Breast epithelium (tissue), 4 donors: ENCODE measurements at places on chromosomes 5 and 9. TPM values are rescaled to one million over a fixed set of nuclear protein-coding genes. Genes with fewer than 3 reads are reported as not detected.

GRCh38 chr9:2816476-2817141 is 27.3 kb downstream of the PUM3 start:
- H3K27me3 ChIP-seq: no peaks in the 10 kb centered on the region
- H3K27ac ChIP-seq: peak overlapping the region; percentile 58
- H3K36me3 ChIP-seq: no peaks in the 10 kb centered on the region

DNA sequence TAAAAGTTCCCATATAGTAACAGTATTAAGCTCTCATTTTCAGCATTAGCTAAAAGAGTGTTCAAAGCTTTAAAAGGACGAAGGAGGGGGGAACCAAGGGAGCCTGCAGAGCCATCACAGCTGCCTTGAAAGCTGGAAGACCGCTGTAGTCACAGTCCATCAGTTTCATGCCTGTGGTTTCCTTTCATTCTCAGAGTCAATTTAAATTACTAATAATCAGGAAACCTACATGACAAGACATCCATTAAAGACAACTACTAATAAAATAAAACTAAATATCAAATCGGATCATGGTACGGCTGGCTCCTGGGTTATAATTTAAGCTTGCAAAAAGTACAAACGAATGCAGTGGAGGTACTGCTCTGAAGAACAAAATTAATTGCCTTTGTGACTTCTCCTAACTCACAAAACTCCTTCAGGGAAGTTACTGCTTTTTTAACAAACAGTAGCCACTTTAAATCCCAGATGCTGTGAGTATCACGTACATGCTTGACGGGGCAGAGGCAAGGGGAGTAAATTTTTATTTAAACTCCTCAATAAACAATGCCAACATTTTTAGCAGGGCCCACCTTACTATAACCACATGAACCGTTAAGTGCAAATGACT is 213.5 kb downstream of the DENND1A start:
- no peaks in the 10 kb centered on the region for H3K27me3 ChIP-seq
- no peak overlapping the region for H3K4me3 ChIP-seq
- no peak for DNase-seq
- no peak overlapping the region for H3K27ac ChIP-seq
- H3K36me3 ChIP-seq: no peaks in the 10 kb centered on the region

GRCh38 chr5:87231037-87231808 is 36.5 kb upstream of the RASA1 start:
- no peaks in the 10 kb centered on the region for H3K27me3 ChIP-seq
- H3K4me3 ChIP-seq: no peak overlapping the region
- DNase-seq: no peak
- H3K36me3 ChIP-seq: no peaks in the 10 kb centered on the region

Gene TAF11L5
- total RNA-seq: not detected

Gene MARVELD2
- total RNA-seq: 24.7 TPM

DNA sequence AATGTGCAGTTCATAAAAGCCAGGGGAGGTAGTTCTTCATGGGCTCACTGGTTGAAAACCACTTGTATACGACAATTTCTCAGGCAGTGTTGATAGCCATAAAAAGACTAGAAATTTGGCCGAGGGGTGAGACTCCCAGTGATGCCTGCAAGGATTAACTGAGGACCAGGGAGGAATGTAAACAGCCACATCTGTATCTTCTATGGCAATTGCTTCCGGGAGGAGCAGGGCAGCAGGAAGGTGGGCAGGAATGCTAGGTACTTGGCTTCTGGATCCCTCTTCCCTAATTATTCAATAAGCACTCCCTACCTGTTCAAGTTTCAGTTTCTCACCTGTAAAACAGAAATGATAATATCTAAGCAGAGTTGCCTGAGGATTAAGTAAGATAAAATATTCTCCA is 45.4 kb downstream of the TMEM232 start:
- H3K4me3 ChIP-seq: no peak overlapping the region
- H3K27me3 ChIP-seq: no peaks in the 10 kb centered on the region
- no peak overlapping the region for H3K27ac ChIP-seq
- DNase-seq: no peak

GRCh38 chr5:10595293-10595671 is 31.4 kb downstream of the ANKRD33B start:
- no peaks in the 10 kb centered on the region for H3K27me3 ChIP-seq
- H3K36me3 ChIP-seq: no peaks in the 10 kb centered on the region
- peaks cover 3% of the 10 kb centered on the region for H3K4me1 ChIP-seq
- H3K4me3 ChIP-seq: no peak overlapping the region
- peak overlapping the region; percentile 96 for H3K27ac ChIP-seq

DNA sequence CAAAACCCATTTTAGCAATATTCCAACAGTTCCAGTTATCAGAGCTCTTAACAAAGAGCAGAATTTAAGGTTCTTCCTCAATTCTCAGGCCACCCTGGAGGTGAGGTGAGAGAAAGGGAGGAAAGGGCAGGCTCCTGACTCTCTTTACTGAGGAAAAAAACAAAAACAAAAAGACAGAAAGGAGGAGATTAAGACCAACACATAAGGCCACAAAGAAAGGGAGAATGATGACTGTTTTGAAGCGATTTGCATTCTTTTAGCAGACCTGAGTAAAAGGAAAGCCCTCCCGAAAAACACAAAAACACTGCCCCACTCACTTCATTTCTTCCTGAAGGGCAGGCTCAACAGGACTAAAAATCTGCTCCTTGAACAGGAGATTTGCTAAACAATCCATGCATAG is 300.5 kb downstream of the ARL15 start:
- H3K27ac ChIP-seq: no peak overlapping the region
- no peak for DNase-seq
- H3K4me1 ChIP-seq: no peaks in the 10 kb centered on the region
- no peaks in the 10 kb centered on the region for H3K36me3 ChIP-seq
- no peak overlapping the region for H3K4me3 ChIP-seq
- no peaks in the 10 kb centered on the region for H3K27me3 ChIP-seq

GRCh38 chr5:123157791-123158581 is 68.9 kb downstream of the PRDM6 start:
- no peaks in the 10 kb centered on the region for H3K4me1 ChIP-seq
- DNase-seq: no peak
- H3K36me3 ChIP-seq: no peaks in the 10 kb centered on the region
- H3K27me3 ChIP-seq: no peaks in the 10 kb centered on the region
- H3K27ac ChIP-seq: no peak overlapping the region
- no peak overlapping the region for H3K4me3 ChIP-seq

Gene IL7R
- 16.7 TPM for total RNA-seq

GRCh38 chr5:30846171-30846570 is 347.3 kb upstream of the CDH6 start:
- H3K4me3 ChIP-seq: no peak overlapping the region
- no peak for DNase-seq
- H3K36me3 ChIP-seq: no peaks in the 10 kb centered on the region
- no peak overlapping the region for H3K27ac ChIP-seq

GRCh38 chr5:173746047-173746646 is 129.7 kb upstream of the BOD1 start:
- peak overlapping the region; percentile 36 for H3K27ac ChIP-seq
- H3K27me3 ChIP-seq: no peaks in the 10 kb centered on the region
- H3K36me3 ChIP-seq: no peaks in the 10 kb centered on the region
- DNase-seq: no peak

Gene PRR7
- total RNA-seq: 2.0 TPM

DNA sequence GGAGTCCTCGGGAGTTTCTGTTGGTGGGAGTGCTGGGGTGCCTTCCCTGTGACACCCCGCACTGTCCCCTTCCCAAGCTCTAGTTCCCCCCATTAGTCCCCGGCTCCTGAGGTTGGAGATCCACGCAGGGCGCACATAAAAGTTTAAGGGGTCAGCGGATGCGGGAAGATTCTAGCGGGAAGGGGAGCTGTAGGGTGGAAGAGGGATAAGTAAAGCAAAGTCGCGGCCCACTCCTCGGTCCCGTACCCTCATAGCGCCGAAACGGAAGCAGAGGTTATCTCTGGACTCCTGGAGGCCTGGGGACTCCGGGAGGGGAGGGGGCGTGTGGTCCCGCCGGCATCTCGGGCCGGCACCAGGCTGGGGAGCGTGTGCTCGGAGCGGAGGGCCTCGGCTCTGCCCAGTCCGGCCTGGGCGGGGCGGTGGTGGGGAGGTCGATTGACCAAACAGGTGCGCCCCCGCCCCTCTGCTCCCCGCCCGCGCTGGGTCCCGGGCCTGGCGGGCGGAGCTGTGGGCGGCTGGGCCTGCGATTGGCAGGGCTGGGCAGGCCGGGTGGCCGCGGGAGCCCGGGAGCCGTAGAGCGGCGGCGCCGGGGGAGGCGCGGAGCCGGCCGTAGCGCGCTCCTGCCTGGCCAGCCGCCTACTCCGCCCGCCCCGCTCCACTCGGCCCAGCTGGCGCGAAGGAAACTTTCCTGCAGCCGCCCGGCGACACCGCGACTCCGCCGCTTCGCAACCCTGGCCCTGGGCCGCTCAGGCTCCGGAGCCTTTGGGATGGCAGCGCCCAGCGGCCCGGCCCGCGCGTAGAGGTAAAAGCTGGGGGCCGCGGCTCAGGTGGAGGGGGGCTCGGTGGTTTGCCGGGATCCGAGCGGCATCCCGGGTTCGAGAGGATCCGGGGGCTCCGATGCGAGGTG is 52.2 kb upstream of the DAB2IP start:
- peak; percentile 83 for DNase-seq
- no peaks in the 10 kb centered on the region for H3K27me3 ChIP-seq
- H3K27ac ChIP-seq: peak overlapping the region; percentile 95
- H3K36me3 ChIP-seq: no peaks in the 10 kb centered on the region
- peak overlapping the region; percentile 79 for H3K4me3 ChIP-seq
- peaks cover 4% of the 10 kb centered on the region for H3K4me1 ChIP-seq

GRCh38 chr5:131475541-131475941 is 159.5 kb downstream of the RAPGEF6 start:
- H3K27ac ChIP-seq: no peak overlapping the region
- DNase-seq: no peak
- H3K4me1 ChIP-seq: no peaks in the 10 kb centered on the region
- peaks cover 5% of the 10 kb centered on the region for H3K36me3 ChIP-seq

GRCh38 chr9:89314955-89315354 is 3.3 kb upstream of the SECISBP2 start:
- DNase-seq: no peak
- no peaks in the 10 kb centered on the region for H3K27me3 ChIP-seq
- no peaks in the 10 kb centered on the region for H3K36me3 ChIP-seq

DNA sequence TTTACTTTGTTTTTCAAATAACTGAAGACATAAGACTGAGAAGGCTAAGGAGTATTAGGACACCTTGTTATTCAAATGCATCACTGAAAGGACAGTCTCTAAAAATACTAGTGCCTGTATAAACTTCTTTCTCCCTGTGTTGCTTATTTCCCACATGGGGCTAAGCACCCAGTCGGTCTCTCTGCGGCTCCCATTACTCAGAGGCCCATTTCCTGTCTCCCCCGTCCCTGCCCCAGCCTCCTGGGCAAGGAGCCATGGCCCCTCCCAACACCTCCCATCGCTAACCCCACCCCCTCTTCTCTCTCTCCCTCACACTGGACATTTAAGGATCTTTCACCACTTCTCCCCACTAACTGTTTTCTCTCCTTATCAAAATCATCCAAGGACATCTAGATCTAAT is 81.9 kb downstream of the EBF1 start:
- H3K4me1 ChIP-seq: peaks cover 5% of the 10 kb centered on the region
- H3K27me3 ChIP-seq: no peaks in the 10 kb centered on the region
- H3K4me3 ChIP-seq: no peak overlapping the region
- H3K27ac ChIP-seq: peak overlapping the region; percentile 8

DNA sequence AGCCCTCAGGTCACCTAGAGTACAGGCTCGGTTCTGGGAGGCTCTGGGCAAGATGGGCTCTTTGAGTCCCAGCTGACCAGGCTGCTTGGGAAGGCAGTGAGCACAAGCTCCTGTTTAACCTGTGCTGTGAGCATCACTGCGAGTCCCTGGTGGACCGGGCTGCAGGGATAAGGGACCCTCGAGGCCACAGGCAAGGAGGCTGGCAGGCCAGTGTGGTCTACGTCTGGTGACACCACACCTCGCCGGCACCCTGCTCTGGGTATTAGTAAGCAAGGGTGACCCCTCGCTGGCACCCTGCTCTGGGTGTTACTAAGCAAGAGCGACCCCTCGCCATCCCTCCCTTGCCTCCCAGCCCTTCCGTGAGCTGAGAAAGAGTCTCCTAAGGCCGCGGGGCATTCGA is 125.9 kb upstream of the FOXD4L5 start:
- no peak overlapping the region for H3K27ac ChIP-seq
- no peaks in the 10 kb centered on the region for H3K36me3 ChIP-seq
- DNase-seq: no peak
- no peaks in the 10 kb centered on the region for H3K27me3 ChIP-seq

GRCh38 chr5:99070362-99070761 is 141.6 kb upstream of the CHD1 start:
- no peak overlapping the region for H3K4me3 ChIP-seq
- DNase-seq: no peak

- no peak overlapping the region for H3K4me3 ChIP-seq
- DNase-seq: no peak
- no peaks in the 10 kb centered on the region for H3K27me3 ChIP-seq
- no peaks in the 10 kb centered on the region for H3K36me3 ChIP-seq
- no peaks in the 10 kb centered on the region for H3K4me1 ChIP-seq
Measured at GRCh38 chr9:121206516-121207370, 5.1 kb upstream of the RAB14 start.

DNA sequence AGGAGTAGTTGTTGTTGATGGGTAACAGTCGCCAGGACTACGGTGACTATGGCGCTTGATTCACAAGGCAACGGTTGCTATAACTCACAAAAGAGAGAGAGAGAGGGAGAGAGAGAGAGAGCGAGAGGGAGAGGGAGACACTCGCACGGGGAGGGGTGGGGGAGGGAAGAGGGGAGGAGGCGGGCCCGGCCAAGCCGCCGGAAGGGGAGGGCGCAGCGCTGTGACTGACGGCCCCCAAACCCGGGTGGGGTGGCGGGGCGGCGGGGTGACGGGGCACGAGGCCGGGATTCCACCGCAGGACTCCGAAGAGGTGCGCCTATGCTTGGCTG is at the start of gene RFX3:
TSS of gene RFX3 (minus strand) at position 166 of the 329 bp plus-strand sequence. CDS start 130,413 bp downstream, outside the sequence.
- peak within 1 kb of the TSS; percentile 89 for H3K4me3 ChIP-seq
- peak within 1 kb of the TSS; percentile 100 for H3K27ac ChIP-seq
- no peaks in the 10 kb centered on the region for H3K27me3 ChIP-seq
- peak; percentile 89 for DNase-seq
- H3K36me3 ChIP-seq: no peaks in the 10 kb centered on the region
- no peaks in the 10 kb centered on the region for H3K4me1 ChIP-seq

DNA sequence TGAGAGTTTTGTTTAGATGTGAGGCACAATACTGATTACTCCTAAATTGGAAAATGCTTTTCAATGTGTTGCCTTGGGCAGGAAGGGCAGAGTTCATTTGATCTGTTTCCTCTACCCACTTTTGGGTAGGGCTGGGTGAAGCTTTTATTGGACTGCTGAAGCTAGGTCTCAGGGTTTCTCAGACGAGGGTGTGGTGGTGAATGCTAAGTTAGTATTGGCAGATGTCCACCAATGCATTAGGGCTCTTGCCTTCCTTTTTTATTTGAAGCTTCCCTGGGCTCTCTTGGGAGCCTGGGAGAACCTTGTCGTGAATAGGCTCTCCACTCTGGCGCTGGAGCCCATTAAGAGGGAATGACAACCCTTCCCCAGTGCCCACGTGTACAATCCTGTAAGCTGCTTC is 23.1 kb downstream of the SPTAN1 start:
- no peaks in the 10 kb centered on the region for H3K27me3 ChIP-seq
- DNase-seq: no peak
- H3K36me3 ChIP-seq: peaks cover 26% of the 10 kb centered on the region
- no peak overlapping the region for H3K4me3 ChIP-seq
- peak overlapping the region; percentile 4 for H3K27ac ChIP-seq

- H3K4me3 ChIP-seq: no peak overlapping the region
- DNase-seq: no peak
- no peak overlapping the region for H3K27ac ChIP-seq
- H3K27me3 ChIP-seq: no peaks in the 10 kb centered on the region
- no peaks in the 10 kb centered on the region for H3K36me3 ChIP-seq
- no peaks in the 10 kb centered on the region for H3K4me1 ChIP-seq
Measured at GRCh38 chr5:107675201-107675600, 4.5 kb upstream of the EFNA5 start.
